ENCODE measurements at places on chromosomes 1 and 21.

- no peak for DNase-seq
Measured at GRCh38 chr1:83854456-83854855, 144.5 kb downstream of the TTLL7 start.

DNA sequence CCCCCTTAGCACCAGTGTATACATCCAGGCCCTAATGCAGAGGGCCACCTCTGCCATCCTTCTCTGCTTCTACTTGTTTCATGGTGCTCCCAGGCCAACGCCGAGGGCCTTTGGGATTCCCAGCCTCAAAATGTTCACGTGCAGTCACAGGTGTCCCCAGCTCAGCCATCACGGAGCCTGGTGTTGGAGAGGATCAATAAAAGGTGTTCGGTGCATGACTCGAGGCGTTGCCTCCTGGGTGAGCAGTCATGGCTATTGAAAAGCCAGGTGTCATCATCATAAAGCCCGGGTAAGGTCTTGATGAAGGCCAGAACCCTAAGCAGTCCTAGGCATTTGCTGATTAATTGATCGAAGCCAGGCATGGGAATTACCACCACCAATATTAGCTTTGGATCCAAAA, 76.1 kb downstream of the ABCA4 start:
- no peak for DNase-seq

DNA sequence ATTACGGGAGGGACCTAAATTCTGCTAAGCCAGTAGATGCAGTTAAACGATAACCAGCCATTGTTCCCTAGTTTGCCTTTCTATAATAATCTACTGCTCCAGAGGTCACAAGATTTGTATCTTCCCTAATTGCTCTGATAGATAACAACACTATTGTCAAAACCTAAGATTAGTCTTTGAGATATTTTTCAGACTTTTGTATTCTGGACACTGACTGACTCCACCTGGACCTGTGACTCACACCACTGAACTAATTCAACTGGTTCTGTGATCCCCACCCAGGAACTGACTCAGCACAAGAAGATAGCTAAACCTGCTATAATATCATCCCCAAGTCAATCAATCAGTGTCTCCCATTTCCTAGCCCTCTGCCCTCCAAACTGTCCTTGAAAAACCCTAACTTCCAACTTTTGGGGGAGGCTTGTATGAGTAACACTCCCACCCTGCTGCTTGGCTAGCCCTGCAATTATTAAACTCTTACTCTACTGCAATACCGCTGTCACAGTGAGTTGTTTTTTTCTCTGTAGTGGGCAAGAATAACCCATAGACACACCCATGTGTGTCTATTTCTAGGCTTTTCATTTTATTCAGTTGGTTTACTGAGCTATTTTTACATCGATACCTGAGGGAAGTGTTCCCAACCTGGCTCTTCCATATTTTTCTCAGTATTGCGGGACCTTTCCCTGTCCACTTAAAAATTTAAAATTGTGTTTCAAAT, 11.2 kb downstream of the KIFAP3 start:
- DNase-seq, result no peak

GRCh38 chr1:155744711-155745283, 55.9 kb downstream of the DAP3 start:
- DNase-seq, result no peak

DNA sequence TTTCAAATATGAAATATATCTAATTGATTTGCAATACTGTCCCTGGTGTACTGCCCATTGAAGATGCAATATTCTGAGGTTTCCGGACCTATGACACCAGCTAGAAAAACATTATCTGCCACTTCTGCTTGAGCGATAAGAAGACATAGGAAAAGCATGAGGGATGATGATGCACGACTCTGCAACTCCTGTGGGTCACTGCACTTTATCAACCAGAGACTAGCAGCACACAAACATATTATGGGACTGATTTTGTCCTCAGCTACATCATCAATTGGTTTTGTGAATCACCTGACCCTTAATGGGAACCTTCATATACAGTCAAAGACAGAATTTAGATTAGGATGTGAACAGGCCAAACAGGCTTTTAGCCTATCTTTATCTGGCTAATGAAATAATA, 13.8 kb upstream of the KCNA3 start:
- DNase-seq, result no peak

- no peak for DNase-seq
Measured at GRCh38 chr1:4393191-4393590, 261.2 kb upstream of the AJAP1 start.
